Endothelial cell of umbilical vein (primary cell): ENCODE measurements at places on chromosomes 5 and 9. TPM values are rescaled to one million over a fixed set of nuclear protein-coding genes. Genes with fewer than 3 reads are reported as not detected.

Gene PCDHB6
- 0.03 and 0.04 TPM in 2 replicates for polyA plus RNA-seq

Gene HBEGF
- 62.9 and 79.8 TPM in 2 replicates for polyA plus RNA-seq

Gene DDX4
- polyA plus RNA-seq: not detected in 2 replicates

Gene SPINK13
- not detected in 2 replicates for polyA plus RNA-seq

Gene SPATA31C1
- polyA plus RNA-seq: not detected in 2 replicates

Gene NOL8
- polyA plus RNA-seq: 5.1 and 5.6 TPM in 2 replicates

Gene KCNV2
- polyA plus RNA-seq: not detected in 2 replicates

Gene RAD17
- 9.5 and 10.1 TPM in 2 replicates for polyA plus RNA-seq
